ENCODE measurements at places on chromosomes 6 and 20.

- DNase-seq: no peak
Measured at GRCh38 chr20:58959652-58960051, 21.4 kb upstream of the NELFCD start.

GRCh38 chr6:56247654-56248122 lies 308 bp upstream of the COL21A1 start:
- no peak for DNase-seq

- DNase-seq: no peak
Measured at GRCh38 chr6:53433261-53433950, 84.7 kb upstream of the ELOVL5 start.

GRCh38 chr20:32541323-32542258 lies 43.5 kb downstream of the NOL4L start:
- no peak for DNase-seq

DNA sequence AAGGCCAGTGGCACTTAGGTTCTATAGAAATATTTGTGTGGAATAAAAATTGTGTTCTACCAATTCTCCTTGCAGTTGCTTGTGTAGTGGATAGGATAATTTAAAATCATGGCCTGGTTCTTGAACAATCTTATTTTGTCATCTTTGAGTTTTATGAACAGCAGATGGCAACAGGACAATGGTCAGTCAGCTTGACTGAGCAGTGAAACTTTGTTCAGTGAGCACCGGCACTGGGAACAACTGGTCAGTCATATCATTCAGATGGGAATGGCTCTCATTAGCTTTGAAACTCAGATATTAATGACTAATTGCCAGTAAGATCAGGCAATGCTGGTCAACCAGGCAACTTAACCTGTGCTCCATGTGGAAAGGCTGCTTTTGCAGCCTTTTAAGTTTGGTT lies 129.2 kb downstream of the BCKDHB start:
- no peak for DNase-seq

- no peak for DNase-seq
Measured at GRCh38 chr20:49483018-49483695, 689 bp upstream of the KCNB1 start.

DNA sequence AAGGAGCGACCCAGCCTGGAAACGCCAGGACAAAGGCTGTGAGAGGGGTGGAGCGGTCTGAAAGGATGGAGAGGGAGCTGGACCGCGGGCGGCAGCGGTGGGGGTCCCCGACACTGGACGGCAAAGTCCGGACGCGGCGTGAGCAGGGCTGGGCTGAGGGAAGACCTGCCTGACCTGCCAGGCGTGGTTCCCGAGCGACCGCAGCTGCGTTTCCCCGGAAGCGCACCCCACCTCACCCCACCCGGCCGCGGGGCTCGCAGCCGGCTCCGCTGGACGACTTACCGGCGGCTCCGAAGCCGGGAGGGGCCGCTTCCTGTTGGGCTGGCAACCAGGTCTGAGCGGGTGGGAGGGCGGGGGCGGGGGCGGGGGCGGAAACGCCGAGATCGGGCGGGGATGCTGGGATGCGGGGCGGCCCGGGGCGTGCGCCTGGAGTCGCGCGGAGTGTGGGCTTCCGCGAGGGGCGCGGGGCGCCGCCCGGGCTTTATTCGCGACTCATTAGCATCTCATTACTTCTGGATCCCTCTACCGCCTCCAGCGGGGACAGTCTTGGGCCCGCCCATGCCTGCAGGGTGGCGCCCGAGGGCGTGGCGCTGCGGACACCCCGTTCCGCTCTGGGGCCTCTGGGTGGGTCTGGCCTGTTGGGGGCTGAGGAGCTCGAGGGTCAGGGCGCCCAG lies at the start of gene MICAL1:
Gene MICAL1, minus strand, starts transcription at position 336 of the 674 bp plus-strand sequence. CDS start 1,576 bp downstream, outside the sequence.
- DNase-seq: no peak

- no peak for DNase-seq
Measured at GRCh38 chr20:40966516-40967185, 62.0 kb upstream of the TOP1 start.

GRCh38 chr6:107589934-107590333 lies 100.0 kb downstream of the SOBP start:
- DNase-seq: no peak

DNA sequence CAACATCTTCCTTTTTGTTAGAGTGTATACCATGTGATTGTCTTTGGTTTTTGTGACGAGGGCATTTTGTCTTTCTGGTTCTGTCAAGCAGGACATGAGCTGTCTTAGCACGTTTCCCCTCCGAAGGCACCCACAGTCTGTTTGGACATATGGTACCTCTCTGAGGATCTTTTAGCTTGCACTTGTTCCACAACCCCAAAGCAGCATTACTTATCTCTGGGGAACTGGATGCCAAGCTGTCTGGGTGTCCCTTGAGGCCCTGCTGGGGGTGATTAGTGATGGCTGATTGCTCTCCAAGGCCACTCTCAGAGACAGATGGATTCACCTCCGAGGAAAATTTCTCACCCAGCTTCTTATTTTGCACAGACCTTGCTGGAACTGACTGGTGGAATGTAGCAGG lies 445.0 kb upstream of the CHD6 start:
- DNase-seq: no peak

- no peak for DNase-seq
Measured at GRCh38 chr6:68711386-68712000, 76.4 kb downstream of the ADGRB3 start.

GRCh38 chr6:99589290-99589672 lies 17.4 kb upstream of the PRDM13 start:
- DNase-seq: peak; percentile 22

DNA sequence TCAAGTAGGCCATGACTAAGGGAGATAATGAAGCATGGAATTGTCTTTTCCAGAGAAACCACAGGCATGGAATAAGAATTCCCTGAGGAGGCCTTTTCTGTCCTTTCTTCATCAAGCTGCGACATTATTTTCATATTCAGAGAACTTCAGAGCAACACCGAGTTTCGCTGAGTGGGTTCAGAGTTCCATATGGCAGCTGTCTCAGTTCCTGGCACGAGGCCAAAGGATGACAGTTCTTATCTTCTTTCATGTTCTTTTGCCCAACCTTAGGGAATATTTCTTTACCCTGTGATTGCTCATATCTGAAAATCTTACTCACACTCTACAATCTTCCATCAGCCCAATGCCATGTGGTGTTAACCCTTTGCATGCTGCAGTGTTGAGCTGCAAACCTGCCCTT lies 135.3 kb upstream of the BMP2 start:
- DNase-seq: peak; percentile 15

DNA sequence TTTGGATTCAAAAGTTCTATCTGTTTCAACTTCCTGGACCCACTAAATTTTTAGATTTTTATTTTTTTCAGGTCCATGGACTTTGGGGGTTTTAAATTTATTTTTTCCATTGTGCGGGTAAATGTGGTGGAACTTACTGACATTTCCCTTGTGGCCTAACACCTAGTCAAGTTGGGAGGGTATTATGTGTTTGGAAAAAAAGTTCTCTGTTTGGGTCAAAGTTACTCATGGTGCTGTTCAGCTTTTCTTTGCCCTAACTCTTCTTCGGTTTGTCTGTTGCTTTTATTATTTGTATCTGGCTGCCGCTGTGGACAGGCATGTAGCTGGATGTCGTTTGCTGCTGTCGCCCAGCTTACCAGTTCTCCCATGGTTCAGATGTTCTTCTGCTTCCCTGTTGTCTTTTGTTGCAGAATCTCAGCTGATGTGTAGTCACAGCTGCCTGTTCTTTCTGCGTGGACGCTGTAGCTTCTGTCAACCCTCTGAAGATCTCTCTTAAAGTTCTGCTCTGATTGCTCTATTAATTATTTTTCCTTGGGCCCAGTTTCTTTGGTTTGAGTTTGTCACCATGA lies 7.9 kb downstream of the IGF2R start:
- no peak for DNase-seq

- DNase-seq: no peak
Measured at GRCh38 chr20:50595988-50596693, 86.0 kb downstream of the PTPN1 start.

DNA sequence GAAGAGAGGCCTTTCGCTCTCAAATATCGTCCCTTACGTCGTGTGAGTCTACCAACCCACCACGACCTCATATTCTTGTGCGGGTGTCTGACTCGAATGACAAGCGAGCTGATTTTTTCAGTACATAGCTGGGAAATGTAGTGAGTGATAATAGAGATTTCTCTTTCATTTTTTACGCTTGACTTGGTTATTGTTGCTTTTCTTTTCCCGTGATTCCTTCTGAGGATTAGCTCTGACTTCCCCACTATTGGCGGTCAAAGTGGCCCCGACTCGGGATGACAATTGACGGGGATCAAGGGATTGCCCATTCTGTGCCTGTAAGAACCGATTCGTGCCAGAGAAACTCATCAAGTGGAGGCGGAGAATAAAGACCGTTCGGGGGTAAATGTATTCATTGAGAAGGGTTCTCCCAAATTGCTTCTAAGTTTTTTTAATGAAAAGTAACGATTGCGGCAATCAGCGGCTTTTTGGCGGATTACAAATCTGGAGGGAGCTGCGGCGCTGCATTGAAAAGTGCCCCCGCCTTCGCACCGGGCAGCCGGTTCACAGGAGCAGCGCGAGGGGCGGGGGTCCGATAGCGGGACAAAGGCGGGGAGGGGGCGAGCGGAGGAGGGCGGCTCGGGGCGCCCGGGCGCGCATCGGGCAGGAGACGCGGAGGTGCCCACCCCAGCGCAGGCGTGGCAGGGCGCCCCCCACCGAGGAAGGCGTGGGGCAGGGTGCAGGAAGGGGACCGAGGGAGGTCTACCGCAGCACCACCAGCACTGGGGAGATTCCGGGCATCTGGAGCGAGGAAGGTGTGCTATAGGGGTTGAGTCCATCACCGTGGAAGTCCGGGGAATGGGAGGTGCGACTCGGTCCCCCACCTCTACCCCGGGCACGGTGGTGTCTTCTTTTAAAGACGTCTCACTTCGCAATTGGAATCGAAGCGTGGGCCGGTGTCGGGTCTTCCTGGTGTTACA lies 44.5 kb upstream of the OSTM1 start:
- DNase-seq: no peak

DNA sequence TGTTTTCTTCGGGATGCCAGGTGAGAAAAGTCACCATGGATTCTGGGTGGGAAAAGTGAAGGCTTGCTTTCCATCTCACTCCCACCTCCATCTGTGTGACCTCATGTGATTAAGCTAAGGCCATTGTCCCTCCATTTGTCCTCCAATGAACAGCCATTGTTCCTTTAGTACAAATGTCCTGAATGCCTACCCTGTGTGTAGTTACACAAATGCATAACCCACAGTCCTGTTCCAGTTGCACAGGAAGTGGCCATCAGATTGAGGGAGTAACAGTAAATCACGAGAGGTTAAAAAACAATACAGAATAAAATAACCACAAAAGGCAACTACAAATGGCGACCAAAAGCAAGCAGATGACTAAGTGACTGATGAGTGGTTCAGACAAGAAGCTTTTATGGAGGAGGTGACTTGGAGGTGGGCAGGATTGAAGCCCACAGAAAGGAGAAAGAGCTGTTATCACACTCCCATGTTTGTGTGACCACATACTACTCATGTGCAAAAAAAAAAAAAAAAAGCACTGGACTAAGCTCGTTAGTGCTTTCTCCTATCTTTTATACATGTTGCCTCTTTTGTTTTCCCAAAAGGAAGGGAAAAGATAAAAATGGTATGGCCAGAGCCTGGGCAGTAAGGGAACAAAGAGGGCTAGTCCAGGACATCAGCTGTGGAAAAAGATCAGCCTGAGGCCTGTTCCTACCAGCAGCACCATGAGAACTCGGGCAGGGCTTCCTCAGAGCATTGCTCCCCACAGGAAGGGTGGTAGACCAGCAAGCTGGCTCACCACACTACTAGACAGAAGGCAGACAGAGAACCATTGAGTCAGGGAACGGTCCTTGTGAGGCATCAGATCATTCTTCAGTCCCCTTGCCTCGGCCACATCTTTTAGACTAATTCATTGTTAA lies 111.0 kb downstream of the TFAP2A start:
- DNase-seq: no peak

GRCh38 chr6:8736156-8736895 lies 301.0 kb upstream of the SLC35B3 start:
- DNase-seq: no peak

DNA sequence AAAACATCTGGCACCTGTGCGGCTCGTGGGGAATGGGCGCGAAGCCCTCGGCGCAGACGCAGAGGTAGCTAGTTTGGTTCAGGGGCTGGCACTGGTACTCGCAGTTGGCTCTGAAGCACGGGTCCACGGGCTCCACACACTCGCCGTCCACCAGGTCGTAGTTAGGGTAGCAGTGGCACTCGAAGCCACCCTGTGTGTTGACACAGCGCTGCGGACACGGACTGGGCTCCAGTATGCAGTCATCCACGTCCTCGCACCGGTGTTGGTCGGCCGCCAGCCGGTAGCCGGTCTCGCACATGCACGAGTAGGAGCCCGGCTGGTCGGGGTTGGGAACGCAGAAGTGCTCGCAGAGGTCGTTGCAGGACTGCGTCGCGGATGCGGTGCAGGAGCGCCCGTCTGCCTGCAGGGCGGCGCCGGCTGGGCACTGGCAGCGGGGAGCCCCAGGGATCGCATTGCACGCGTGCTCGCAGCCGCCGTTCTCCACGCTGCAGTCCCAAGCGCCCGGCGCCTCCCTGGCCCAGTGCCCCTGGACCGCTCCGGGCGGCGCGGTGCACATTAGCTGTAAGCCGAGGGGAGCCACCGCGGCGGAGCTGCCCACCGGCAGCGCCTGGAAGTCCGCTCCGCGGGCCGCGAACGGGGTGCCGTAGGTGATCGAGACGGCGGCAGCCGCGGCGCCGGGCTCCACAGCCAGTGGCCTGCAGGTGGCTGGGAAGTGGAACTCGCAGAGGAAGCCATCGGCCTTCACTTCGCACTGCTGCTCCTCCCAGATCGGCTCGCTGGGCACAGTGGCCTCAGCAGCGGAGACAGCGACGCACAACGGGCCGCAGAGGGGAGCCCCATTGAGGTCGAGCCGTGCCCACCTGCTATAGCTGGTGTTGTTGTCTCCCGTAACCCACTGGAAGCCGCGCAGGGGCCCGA lies 930 bp downstream of the THBD start:
- DNase-seq: no peak

- no peak for DNase-seq
Measured at GRCh38 chr6:12339808-12340487, 49.8 kb downstream of the EDN1 start.

- DNase-seq: no peak
Measured at GRCh38 chr6:159762681-159763293, 942 bp downstream of the ACAT2 start.

GRCh38 chr6:89749918-89750317 lies 69.7 kb downstream of the MDN1 start:
- DNase-seq: no peak

DNA sequence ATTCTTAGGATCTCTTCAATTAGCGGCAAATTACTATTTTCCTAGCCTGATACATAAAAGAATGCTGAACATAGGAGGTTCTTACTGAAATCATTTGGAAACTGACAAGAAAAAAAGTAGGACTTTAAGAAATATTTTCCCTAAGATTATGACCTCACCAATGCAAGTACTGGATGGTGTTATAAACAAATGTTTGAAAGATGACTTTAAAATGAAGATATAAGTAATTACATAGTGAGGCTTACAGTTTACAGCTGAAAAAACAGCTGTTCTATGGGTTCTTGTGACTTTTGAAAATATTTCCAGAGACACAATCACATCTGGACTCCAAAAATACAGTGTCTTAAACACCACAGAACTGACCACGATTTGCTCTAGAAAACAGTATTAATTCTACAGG lies 64.9 kb downstream of the ADAT2 start:
- no peak for DNase-seq

GRCh38 chr20:62623488-62624324 lies 18.6 kb upstream of the SLCO4A1 start:
- DNase-seq: no peak
